ENCODE measurements at places on chromosomes 11 and 22. TPM values are rescaled to one million over a fixed set of nuclear protein-coding genes. Genes with fewer than 3 reads are reported as not detected.

JHY gene
- 4.9 TPM for total RNA-seq

- peaks cover 73% of the 10 kb centered on the region for H3K36me3 ChIP-seq
- no peak for DNase-seq
- H3K27me3 ChIP-seq: no peaks in the 10 kb centered on the region
These were observed 12.8 kb downstream of the UFD1 start for GRCh38 chr22:19466126-19466716.

DNA sequence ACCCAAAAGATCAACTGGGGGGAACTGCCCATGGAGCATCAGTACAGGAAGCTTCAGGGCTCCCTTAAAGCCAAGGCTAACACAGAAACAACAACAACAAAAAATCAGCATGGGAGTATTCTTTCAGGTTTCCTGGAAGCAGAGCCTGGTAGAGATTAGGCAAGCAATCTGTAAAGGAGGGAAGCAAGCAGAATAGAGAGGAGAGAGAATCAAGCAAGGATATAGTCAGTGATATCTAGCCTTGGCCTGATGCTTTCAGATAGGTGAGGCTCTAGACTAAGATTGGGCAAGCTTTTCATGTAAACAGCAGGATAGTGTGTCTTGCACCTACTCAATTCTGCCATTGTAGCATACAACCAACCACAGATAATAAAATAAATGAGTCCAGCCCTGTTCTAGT lies 44.4 kb upstream of the FAT3 start:
- no peaks in the 10 kb centered on the region for H3K36me3 ChIP-seq
- DNase-seq: no peak
- H3K4me1 ChIP-seq: no peaks in the 10 kb centered on the region
- H3K27ac ChIP-seq: no peak overlapping the region

GRCh38 chr11:43419460-43419859 lies 60.7 kb downstream of the TTC17 start:
- no peaks in the 10 kb centered on the region for H3K4me1 ChIP-seq
- H3K27ac ChIP-seq: no peak overlapping the region
- peak; percentile 8 for DNase-seq
- H3K4me3 ChIP-seq: no peak overlapping the region
- no peaks in the 10 kb centered on the region for H3K27me3 ChIP-seq

DNA sequence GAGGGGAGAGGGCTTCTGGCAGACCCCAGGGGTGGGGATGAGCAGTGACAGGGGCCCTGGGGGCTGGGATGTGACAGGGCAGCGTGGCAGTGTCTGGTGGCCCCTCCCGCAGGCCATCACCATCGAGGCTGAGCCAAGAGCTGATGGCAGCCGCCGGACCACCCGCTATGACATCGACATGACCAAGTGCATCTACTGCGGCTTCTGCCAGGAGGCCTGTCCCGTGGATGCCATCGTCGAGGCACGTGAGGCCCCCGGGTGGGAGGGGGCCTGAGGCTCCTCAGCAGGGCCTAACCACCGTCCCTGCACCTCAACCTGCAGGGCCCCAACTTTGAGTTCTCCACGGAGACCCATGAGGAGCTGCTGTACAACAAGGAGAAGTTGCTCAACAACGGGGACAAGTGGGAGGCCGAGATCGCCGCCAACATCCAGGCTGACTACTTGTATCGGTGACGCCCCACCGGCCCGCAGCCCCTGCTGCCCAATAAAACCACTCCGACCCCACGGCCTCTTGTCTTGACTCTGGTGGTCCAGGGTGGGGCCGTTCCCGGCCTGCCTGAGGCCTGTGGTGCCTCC lies 2.6 kb upstream of the TCIRG1 start:
- H3K4me3 ChIP-seq: no peak overlapping the region
- no peaks in the 10 kb centered on the region for H3K27me3 ChIP-seq
- DNase-seq: no peak
- peak overlapping the region; percentile 11 for H3K27ac ChIP-seq
- H3K36me3 ChIP-seq: peaks cover 12% of the 10 kb centered on the region

GRCh38 chr11:74050465-74050864 lies 41.6 kb upstream of the UCP3 start:
- H3K4me1 ChIP-seq: no peaks in the 10 kb centered on the region
- no peak overlapping the region for H3K27ac ChIP-seq
- no peaks in the 10 kb centered on the region for H3K36me3 ChIP-seq
- DNase-seq: no peak

DNA sequence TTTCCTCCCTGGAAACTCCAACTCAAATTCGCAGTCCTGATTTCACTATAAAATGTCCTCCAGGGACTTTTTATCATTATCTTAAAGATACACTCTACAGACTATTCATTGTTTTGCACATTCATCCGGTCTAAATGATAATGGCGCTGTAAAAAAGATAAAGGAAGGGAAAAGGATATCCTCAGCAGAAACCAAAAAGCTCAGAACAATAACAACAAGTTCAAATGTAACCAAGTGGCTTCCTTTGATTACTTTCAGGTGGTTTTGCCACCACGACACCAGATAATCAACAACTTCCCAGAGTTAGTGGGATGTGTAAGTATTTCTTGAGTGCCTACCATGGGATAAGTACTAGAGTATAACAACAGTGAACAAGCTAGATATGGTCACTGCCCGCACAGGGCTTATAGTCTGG lies 26.3 kb downstream of the PRCP start:
- H3K4me3 ChIP-seq: no peak overlapping the region
- no peak for DNase-seq
- no peaks in the 10 kb centered on the region for H3K36me3 ChIP-seq
- no peaks in the 10 kb centered on the region for H3K27me3 ChIP-seq
- H3K4me1 ChIP-seq: peaks cover 13% of the 10 kb centered on the region

Data from CD8-positive, alpha-beta memory T cell (primary cell).